ENCODE measurements at places on chromosomes 2 and 18.
A peak's percentile ranks its signal among the peaks of the same experiment; 100 is the strongest.

GRCh38 chr2:224994242-224994823 is 47.9 kb downstream of the DOCK10 start:
- DNase-seq: no peak

- no peak for DNase-seq
Observed at GRCh38 chr2:223996391-223996790, 39.1 kb downstream of the MRPL44 start.

DNA sequence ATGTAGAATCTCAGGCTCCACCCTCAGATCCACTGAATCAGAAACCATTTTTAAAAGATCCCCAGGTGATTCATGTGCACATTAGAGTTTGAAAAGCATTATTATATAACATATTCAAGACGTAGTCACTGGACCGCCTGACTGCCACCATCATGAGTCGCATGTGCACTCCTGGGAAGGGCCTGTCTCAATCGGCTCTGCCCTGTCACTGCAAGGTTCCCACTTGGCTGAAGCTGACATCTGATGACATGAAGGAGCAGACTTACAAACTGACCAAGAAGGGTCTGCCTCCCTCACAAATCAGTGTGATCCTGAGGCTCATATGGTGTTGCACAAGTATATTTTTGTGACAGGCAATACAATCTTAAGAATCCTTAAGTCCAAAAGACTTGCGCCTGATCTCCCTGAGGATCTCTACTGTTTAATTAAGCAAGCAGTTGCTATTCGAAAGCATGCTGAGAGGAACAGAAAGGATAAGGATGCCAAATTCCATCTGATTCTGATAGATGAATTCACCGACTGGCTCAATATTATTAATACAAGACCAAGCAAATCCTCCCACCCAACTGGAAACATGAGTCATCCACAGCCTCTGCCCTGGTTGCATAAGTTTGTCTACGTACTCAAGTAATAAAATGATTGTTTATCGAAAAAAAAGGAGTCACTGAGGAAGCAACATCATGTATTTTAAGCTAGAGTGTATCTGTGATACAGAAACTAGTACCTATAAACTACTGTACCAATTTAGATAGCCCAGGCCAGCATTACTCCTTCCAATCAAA is 26.2 kb downstream of the ATAD2B start:
- DNase-seq: no peak

GRCh38 chr18:79335833-79336360 is 59.8 kb upstream of the NFATC1 start:
- DNase-seq: no peak

DNA sequence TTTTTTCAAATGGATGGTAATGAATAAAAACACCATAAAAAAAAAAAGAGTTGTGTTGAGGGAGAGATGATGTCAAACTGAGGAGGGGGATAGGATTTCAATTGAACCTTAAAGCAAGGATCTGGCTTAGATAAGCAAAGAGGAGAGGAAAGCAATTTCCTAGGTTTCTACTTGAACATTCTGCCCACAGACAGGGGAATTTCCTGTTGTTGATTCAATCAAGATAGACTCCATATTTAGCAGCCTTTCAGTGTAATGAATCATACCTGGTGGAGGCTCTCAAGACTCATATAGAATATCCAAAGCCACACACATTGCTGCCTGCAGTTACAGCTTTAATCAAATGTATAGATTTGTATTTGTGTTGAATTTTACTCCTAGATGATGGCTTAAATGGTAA is 294.4 kb upstream of the PIK3C3 start:
- no peak for DNase-seq

GRCh38 chr2:100260712-100261620 is 61.3 kb downstream of the LONRF2 start:
- peak; percentile 28 for DNase-seq

GRCh38 chr2:235140801-235141081 is 188.9 kb downstream of the SH3BP4 start:
- no peak for DNase-seq

DNA sequence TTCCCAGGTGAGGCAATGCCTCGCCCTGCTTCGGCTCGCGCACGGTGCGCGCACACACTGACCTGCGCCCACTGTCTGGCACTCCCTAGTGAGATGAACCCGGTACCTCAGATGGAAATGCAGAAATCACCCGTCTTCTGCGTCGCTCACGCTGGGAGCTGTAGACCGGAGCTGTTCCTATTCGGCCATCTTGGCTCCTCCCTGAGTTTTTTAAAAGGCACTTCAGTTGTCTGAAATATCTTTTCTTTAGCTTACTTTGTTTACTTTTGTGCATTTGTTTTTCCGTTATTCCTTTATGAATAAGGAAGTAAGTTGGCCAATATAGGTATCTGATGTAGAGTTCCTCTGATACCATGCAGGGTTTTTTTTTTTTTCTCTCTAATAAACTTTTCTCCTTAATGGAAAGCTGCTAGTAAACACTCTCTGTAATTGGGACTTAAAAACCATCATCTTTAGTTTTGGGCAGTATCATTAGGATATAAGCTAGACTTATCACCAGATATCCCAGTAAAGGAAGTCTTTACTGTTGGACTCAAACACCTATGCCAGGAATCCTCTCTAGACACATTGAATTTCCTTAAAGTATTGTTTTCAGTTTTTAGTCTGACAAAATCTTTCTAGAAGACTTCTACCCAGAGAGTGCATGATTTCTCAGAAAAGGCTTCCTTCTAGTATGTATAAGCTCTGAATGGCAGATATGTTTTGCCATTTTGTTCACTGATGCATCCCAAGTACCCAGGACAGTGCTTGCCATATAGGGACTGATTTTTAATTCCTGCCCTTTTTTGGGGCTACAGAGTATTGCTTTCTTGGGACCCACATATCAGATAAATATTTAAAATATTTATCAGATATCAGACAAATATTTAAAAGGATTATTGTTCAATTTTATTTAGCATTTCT is 35.8 kb upstream of the DYSF start:
- no peak for DNase-seq

- DNase-seq: no peak
Observed at GRCh38 chr2:12852135-12852534, 135.4 kb downstream of the TRIB2 start.

DNA sequence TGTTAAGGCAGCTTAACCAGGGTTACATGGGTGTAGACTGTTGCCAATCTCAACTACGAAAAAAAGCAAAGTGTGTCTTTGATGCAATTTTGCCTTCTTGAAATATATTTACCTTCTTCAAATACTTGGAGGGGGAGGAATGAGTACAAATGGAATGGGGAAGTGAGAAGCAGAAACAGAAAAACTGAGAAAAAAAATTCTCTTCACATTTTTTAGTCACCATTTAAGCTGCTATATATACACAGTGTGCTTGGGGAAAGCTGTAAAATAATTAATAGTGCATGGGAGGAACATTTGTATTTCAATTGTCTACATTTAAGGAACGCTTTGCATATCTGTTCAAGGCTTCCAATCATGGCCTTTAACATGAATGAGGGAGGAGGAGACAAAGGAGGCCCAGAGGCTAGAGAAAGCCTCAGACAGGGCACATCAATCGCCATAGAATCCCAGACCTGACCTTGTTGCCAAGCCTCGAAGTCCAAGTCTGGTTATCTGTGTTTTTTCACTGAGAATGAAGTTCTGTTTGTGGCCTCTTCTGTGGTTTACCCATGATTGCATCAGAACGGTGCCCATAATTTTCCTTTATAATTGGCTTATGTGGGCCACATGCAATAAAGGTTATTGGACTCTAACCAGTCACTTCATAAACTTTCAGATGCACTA is 158.6 kb downstream of the PIK3C3 start:
- DNase-seq: no peak

DNA sequence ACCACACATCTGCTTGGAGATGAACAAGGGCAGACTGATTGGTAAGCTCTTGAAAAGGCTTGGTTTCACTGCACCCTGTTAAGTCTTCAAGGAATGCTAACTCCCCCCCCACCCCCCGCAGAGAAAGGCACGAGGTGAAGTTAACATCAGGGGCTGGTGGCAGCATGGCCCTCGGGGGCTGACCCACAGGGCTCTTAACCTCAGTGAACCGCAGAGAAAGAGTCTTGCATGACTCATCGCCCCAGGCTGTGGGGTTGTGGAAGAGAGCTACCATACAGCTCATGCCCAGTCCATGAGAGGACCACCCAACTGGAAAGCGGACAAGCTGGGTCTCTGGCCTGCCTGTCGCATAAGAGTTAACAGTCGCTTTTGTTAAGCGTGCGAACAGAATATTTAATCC is 10.6 kb upstream of the CEP68 start:
- DNase-seq: no peak

DNA sequence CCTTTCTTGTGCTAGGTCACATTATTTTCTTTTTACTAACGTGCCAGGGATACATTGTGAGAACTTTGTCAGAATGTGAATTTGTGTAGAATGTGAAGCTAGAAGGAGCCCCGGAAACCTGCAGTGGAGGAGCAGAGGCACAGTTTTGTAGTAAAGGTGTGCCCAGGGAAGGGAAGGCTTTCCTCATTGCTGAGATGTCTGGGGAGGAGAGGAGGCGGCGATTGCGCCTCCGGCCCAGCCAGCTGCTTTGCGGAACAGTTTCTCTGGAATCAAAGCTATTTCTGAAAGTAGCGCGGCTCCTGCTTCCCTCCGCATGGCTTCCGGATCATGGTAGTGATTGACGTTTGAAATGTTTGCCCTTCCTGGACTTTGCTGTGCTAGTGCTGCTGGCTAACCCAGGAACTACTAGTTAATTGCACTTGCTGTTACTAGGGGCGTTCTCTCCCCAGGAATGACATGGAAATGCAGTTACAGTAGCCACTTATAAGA is 83.1 kb upstream of the RBM44 start:
- DNase-seq: no peak

- no peak for DNase-seq
Observed at GRCh38 chr2:187978356-187978755, 313.3 kb upstream of the GULP1 start.

DNA sequence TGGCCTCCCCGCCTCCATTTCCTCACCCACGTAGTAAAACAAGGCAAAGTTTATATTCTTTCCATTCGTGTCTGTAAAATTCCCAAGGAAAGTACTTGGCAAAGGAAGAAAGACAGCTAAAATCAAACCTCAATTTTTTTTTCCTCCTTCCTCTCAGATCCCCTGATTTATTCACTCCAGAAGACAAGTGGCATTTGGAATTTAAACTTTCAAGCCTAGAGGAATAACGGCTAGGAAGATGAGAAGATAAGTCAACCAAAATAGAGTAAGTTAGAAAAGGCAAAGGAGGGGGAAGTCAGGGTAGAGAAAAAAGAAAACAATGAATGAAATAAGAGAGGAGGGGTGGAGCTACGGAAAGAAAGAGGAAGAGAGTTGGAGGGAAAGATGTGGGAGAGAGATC is 198.9 kb upstream of the PIK3C3 start:
- no peak for DNase-seq

DNA sequence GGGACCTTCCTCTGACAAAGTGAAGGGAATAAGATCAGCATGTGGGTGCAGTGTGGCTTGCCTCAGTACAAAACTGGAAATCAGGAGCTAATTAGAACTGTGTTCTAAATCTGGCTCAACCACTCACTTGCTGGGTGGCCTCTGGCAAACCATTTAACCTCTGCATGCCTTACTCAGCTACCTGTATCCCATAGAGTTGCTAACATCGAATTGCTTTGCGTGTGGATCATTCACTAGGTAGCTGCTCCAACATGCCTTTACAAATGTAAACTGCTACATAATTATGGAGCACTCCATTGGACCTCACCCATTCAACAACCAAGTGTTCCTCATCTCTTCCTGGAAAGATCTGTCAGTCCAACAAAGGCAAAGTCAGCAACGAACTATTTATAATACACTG is 19.0 kb downstream of the PLEKHM3 start:
- DNase-seq: no peak

DNA sequence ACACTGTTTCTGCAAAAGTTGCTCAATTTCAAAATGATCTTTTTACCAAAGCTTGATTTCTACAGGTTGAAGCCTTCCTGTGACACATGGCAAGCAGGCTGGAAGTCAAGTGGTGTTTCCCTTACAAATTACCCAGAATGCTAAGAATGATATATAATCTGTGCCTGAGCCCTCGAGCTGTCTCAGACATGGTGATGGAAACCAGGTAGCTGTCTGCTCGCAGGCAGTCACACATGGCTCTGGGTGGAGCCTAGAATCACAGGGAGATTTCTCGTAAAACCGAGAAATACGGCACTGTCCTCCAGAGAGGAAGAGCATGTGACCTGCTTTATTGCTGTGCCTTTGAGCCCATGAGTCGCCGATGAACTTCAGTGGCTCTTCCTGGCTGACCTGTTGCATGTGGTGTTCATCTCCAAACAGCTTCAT is 392.9 kb downstream of the ZNF521 start:
- no peak for DNase-seq

GRCh38 chr2:101710471-101711318 is 13.2 kb downstream of the MAP4K4 start:
- no peak for DNase-seq

- DNase-seq: no peak
Observed at GRCh38 chr2:96842600-96842999, 1.2 kb downstream of the ANKRD23 start.

DNA sequence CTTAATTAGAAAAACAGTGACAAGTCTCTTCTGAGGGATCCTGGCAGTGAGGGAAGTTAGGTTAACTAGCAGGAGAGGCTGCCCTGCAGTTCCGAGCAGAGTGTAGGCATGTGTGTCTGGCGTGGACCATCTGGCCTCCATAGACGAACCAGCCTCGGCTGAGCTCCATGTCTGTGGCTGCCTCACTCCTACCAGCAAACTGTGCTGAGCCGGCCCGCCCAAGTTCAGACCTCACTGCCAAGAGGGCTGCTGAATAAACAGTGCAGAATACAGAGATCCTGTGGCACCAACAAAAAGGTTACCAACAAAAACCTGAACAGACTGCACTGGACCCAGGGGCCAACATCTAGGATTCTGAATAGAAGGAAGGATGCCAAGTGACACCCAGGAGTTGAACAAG is 27.3 kb downstream of the INO80C start:
- no peak for DNase-seq

GRCh38 chr18:52582061-52582460 is 242.1 kb downstream of the DCC start:
- no peak for DNase-seq

DNA sequence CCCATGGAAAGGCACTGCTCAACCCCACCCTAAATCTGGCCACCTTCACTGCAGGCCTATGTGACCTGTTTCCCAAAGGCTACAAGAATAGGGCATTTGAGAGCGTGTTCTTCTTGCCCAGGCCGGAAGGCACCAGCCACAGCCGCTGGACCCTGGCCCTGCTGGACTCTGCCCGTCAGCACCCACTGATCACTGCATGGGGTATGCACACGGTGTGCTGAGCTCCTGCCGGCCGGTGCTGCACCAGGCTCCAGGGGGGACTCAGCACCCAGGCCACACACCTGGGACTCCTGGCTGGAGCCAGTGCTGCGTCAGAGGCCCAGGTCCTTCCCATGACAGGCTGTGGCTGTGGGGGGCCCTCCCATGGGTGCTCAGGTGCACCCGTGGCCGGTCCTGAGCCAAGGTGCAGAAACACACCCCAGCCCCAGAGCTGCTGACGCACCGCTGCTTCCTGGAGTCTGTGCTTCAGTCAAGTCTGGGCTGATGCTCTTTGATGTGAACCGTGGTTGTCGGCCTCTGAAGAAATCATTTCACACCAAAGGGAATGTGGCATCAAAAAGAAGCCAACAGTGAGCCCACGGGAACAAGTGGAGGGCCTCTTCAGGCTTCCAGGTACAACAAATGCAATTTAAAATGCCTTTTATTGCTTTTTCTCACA is 6.5 kb downstream of the KCNG2 start:
- no peak for DNase-seq

- no peak for DNase-seq
Observed at GRCh38 chr2:76478266-76479035, 767.7 kb upstream of the GCFC2 start.
